ENCODE measurements at places on chromosomes 1 and 21. TPM values are rescaled to one million over a fixed set of nuclear protein-coding genes. Genes with fewer than 3 reads are reported as not detected.

DNA sequence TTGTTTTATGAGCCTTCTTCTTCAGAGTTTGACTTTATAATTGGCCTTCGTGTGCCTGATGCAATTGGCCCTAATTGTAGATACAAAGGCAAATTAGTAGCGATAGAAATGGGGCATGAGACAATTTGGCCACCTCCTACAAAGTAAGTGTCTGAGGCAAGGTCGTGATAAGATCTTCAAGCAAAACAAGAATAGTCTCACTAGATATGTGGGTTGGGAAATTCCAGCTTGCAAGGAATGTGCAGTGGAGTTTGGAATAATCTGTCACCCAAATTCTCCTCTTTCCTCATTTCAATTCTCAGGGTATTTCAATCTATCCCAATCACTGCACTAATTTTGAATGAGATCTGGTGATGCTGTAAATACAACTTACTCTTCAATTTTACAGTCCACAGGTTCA, 11.4 kb upstream of the TSNAX start:
- no peaks in the 10 kb centered on the region for H3K36me3 ChIP-seq
- no peak for DNase-seq
- no peak overlapping the region for H3K27ac ChIP-seq
- H3K4me1 ChIP-seq: peaks cover 2% of the 10 kb centered on the region
- H3K27me3 ChIP-seq: peaks cover 11% of the 10 kb centered on the region

DNA sequence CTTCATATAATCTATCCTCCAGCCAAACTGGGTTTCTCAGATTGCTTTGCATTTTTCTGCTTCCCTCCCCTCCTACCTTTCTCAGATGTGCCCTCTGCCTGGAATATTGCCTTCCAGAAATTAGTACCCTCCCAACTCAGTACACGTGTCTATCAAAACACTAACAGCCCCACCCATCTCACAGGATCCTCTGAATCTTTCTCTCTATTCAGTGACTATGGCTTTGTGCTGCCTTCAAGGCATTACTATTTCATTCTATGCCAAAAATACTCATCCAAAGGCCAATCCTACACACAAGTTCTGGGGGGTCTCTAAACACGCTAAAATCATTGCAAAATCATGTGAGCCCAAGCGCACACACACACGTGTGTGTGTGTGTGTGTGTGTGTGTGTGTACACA, 58.4 kb downstream of the ZNF281 start:
- H3K27me3 ChIP-seq: no peaks in the 10 kb centered on the region
- no peak for DNase-seq
- peaks cover 44% of the 10 kb centered on the region for H3K4me1 ChIP-seq
- H3K27ac ChIP-seq: no peak overlapping the region
- H3K4me3 ChIP-seq: no peak overlapping the region

- H3K4me1 ChIP-seq: peaks cover 11% of the 10 kb centered on the region
- H3K36me3 ChIP-seq: no peaks in the 10 kb centered on the region
- H3K27me3 ChIP-seq: no peaks in the 10 kb centered on the region
- no peak overlapping the region for H3K4me3 ChIP-seq
Measured at GRCh38 chr1:168148916-168149315, 12.2 kb upstream of the GPR161 start.

DNA sequence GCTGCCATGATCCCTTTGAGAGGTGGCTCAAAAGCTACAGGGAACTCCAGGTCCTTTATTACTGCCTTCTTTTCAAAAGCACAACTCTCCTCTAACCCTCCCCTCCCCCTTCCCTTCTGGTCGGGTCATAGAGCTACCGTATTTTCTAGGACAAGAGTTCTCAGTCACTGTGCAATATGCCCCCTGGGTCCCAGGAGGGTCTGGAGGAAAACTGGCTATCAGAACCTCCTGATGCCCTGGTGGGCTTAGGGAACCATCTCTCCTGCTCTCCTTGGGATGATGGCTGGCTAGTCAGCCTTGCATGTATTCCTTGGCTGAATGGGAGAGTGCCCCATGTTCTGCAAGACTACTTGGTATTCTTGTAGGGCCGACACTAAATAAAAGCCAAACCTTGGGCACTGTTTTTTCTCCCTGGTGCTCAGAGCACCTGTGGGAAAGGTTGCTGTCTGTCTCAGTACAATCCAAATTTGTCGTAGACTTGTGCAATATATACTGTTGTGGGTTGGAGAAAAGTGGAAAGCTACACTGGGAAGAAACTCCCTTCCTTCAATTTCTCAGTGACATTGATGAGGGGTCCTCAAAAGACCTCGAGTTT, 3.1 kb downstream of the BTG2 start:
- peaks cover 59% of the 10 kb centered on the region for H3K4me1 ChIP-seq
- DNase-seq: no peak
- peak overlapping the region; percentile 98 for H3K4me3 ChIP-seq
- H3K36me3 ChIP-seq: peaks cover 67% of the 10 kb centered on the region

RHD gene
- total RNA-seq: not detected

All from activated CD4-positive, alpha-beta memory T cell treated with anti-CD3 and anti-CD28 coated beads, Interleukin-2, amount 10 ng/mL, durations not matched to agents 7 days and 5 days (primary cell).